ENCODE measurements at places on chromosomes 1 and 21.

- no peak for DNase-seq
Observed at GRCh38 chr1:1680912-1681273, 11.7 kb downstream of the SLC35E2B start.

DNA sequence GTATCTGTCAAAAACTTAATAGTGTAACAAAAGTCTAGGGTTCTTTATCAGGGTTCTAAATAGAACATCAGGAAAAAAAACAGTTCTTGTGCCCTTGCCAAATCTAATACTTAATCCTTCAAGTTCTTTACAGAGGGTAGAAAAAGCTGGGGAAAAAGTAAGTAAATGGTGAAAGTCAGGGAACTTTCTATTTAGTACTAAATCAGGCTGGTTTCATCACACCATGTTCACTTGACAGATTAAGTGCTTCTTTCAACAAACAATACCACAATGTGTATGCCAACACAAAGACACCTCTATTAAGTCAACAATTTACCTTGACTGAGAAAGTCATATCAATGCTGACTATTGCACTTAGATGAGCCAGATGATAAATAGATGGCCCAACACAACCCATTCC is 9.7 kb downstream of the DBT start:
- DNase-seq = no peak

DNA sequence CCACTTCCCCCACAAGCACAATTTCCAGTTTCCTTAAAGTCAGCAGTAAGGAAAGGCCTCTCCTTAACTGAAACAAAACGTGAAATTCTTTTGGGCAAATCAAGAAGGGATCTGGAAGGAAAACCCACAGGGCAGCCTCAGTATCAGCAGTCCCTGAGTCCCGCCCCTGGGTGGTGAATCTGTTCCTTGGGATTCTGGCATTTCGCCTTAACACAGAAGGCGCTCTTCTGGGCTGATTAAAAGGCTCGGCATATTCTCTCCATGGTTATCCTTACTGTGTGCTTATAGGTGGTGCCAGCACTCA is 12.2 kb upstream of the RAB4A start:
- no peak for DNase-seq

DNA sequence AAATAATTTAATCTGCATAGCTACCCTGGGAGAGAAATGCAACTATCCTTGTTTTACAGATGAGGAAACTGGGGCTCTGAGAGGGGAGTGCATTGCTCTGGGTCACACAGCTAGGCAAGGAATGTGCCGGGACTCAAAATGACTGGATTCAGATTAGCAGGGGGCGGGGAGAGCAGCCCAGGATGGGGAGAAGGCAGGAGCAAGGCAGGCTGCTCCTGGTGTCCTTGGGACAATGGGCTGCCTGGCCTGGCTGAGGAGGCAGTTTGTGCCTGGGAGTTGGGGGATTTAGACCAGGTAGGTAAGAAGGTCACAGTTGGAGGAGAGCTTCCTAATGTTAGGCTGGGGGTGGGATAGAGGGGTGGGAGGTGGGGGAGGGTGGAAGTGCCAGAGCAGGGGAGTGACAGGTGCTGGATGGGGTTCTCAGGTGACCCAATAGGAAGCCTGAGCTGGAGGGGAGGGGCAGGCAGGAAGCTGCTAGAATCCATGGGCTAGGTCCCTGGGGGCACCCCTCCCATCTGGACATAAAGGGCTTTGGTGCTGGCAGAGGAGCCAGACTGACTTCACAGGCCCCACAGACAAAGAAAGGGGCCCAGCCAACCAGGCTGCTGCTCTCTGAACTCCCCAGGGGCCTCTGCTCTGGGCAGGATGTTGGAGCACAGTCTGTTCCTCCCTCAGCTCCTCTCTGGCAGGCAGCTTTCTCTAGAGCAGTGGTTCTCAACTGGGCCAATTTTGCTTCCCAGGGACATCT is 29.0 kb downstream of the TRIM62 start:
- DNase-seq = no peak

DNA sequence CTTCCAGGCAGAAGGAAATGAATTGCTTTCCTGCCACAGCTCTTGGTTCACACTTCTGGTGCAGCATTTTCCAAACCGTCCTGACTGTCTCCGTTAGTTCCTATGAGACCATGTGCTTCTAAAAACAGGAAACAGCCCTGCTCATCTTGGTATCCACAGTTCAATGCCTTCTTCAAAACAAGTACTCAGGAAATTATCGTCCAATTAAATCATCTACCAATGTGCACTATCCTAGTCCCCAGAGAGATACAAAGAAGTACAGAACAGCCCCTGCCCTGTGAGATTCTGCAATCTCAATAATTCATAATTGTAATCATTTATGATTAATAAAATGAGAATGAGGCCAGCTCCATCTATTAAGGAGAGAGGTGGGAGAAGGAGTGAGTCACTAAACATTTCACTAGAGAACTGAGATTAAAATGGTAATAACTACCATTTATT is 11.2 kb downstream of the CLEC20A start:
- DNase-seq = no peak

- DNase-seq = peak; percentile 23
Observed at GRCh38 chr1:17653728-17654351, 101.3 kb upstream of the ACTL8 start.

- DNase-seq = no peak
Observed at GRCh38 chr1:37069406-37069805, 35.1 kb upstream of the GRIK3 start.

- no peak for DNase-seq
Observed at GRCh38 chr1:203676455-203676854, 49.8 kb downstream of the ATP2B4 start.

GRCh38 chr1:207752456-207752998 is 673 bp downstream of the CD46 start:
- no peak for DNase-seq

DNA sequence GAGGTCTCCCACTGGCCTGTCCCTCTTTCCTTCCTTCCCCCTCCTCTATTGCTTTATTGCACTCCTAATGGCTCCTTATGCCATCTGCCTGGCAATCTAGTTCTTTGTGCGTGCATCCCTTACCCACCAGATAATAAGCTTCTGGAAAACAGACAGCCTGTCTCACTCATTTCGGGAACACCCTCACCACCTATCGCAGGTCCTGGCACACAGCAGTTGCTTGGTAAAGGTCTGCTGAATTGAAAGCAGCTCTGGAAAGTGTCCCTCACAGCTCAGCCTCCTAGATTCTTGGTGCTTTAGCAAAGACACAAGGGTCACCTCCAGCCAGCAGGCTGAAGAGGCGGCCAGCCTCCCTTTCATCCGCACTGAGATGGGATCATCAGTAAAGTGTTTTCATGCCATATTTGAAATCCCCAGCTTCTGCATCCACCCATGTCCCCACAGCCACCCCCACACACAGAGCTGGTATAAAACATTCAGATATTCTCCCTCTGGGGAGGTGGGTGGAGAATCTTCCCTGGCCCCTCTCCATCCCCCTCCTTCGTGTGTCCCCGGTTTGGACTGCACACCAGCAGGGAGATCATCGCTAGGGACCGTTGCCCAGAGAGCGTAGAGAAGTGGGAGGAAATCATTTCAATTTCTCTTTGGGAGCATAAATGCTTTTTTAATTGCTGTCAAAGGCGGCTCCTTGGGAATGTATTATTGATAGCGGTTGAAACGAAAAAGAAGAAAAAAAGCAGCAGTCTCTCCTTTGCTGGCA is 29.1 kb upstream of the ATP2B4 start:
- DNase-seq = no peak

DNA sequence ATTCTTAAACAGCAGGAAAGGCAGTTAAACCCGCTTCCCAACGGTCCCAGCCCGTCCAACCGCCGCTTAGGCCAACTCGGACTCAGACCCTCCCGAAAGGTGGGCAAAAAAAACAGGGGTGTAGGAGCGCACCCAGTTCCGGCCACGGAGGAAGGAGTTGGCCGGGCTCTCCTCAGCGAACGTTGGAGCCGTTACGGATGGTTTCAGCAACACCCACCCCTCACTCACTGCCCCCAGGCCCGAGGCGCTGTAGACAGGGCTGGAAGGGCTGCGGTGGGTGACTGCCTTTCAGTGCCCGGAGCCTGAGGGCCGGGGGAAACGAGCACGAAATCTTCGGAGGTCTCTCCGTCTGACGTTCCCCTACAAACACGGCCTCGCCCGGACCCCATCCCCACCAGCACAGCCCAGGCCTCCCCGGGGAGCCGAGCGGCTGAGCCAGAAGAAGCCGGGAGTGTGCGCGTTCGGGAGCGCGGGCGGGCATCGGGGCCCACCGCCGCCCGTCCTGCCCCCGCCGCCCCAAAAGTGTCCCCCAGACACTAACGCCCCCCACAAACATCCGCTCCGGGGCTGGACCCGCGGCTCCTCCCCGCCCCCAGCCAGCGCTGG is 1.3 kb downstream of the KDM5B start:
- DNase-seq = no peak

- no peak for DNase-seq
Observed at GRCh38 chr1:224616756-224617409, 766 bp downstream of the CNIH3 start.

DNA sequence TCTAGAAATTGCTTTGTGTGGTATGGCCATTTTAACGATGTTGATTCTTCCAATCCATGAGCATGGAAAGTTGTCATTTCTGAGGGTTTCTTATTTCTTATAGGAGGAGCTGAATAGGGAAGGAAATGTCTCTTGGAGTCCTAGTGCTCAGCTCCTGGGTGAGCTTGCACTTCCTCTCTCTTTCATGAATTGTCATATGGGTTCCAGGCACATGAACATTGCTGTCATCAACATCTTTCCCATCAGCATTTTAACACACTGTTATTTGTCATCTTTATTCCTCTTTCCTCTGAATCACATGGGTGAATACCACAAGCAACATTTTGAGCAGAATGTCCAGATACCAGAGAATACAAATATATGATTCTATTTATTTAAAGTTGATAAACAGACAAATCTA is 23.4 kb downstream of the SLAMF6 start:
- DNase-seq = no peak

DNA sequence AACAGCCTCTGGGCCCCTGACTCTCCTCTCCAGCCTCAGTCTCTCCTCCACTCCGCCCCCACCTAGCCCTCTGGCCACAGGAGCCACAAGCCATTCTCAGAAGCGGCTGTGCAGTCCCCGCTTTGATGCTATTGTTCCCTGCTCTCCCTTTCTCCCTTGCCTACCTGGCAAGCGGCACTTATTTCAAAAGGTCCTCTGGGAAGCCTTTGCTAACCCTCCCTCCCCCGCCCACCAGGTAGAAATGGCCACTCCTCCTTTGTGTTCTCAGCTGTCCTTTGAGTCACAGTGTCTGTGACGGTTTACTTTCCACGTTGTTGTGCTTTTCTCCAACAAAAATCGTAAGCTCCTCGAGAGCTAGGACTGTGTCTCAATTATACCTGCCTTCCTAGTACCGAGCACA is 338.4 kb upstream of the PROX1 start:
- no peak for DNase-seq

GRCh38 chr1:37474046-37474696 is at the start of gene ZC3H12A:
Gene ZC3H12A, plus strand, starts transcription at chr1:37474580. Its CDS starts 917 bp downstream, at chr1:37475497.
- peak; percentile 98 for DNase-seq

DNA sequence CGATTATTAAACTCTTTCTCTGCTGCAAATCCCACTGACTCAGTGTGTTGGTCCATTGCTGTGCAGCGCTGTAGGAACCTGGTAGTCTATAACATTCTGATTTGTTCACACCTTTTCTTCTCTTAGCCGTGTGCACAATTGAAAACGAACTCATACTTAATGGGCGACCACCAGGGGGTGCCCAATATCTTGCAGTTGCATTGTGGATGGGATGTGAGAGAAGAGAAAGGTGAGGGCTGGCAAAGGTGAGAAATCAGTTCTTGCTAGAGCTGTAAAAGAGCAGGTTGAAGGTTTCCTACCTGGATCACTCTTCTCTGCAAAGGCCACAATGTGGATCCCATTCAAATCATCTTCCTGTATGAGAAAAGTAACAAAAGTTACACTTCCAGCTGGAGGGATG is 51.0 kb downstream of the CASQ2 start:
- DNase-seq = no peak

- DNase-seq = no peak
Observed at GRCh38 chr21:26236281-26236680, 65.7 kb upstream of the APP start.

- no peak for DNase-seq
Observed at GRCh38 chr1:168614235-168614634, 37.8 kb downstream of the XCL1 start.

Data from GM18507 (cell line).